ENCODE measurements at places on chromosomes 3 and 15. TPM values are rescaled to one million over a fixed set of nuclear protein-coding genes. Genes with fewer than 3 reads are reported as not detected.

DNA sequence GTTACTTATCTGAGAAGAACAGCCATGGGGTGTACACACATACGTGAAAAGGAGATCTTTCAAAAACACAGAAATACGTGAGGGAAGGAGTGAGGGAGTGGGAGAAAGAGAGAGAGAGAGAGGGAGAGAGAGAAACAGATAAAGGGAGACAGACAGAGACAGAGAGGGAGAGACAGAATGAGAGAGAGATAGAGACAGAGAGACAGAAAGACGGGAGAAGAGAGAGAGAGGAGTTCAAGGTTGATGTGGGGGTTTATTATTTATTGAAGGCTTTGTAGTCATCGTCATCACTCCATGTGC is 64.0 kb downstream of the CHST2 start:
- DNase-seq, result no peak

DNA sequence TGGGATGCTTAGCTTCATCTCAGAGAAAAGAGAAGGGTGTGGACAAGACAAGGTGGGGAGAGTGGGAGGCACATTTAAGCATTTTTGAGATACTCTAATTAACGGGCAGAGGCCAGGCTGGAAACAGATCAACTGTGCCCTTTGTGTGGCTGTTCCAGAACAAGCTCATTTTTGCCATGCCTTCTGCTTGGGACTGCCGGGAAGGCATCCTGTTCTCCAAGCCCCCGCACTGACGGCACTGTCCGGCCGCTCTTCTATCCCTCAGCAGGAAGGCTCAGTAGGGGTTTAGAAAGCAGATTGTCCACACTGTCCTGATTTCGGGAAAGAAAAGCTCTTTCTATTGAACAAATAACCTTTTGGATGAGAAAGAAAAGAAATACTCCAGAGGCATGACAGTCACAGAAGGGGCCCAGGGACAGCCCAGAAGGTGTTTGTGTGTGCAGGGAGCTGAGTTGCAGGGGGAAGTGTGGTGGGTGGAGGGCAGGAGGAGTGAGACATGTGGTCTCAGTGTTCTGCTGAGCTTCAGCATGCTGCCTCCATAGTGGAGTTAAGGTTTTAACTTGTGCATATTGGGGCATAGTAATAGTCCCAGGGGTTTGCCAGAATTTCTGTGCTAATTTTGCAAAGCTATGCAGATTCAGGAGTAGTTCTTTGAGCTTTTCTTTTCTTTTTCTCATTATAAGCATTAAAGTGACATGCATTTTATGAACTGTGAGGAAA is 27.3 kb downstream of the SV2B start:
- no peak for DNase-seq

DNA sequence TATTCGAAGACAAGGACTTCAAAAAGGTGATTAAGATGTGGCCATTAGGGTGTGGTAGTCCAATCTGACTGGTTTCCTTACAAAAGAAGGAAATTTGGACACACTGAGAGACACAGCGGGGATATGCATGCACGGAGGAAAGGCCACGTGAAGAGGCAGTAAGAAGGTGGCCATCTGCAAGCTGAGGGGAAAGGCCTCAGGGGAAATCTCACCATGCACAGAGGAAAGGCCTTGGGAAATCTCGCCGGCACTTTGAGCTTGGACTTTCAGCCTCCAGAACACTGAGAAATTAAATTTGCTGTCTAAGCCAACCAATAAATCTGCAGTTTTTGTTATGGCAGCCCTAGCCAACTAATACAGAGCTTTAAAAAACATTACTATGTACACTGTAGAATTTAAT is 78.8 kb downstream of the DLG1 start:
- no peak for DNase-seq

DNA sequence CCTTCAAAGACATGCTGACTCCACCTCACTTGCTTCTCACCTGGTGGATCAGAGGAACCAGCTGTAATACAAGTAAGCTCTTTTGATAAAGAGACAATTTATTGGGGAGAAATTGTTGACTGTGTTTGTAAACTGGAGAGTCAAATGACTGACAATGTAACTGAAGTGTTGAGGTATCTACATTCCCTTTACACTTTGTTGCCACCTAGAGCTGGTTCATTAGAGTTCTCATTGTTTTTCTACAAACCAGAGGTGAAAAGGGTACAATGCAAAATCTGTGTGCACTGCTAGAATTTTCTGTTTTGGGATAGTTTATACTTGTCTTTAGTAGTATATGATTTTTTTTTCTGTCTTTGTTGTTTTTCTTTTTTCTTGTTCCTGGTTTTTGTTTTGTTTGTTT is 8.7 kb upstream of the LRRC58 start:
- no peak for DNase-seq

GRCh38 chr3:61250784-61251173 is 473 bp downstream of the FHIT start:
- no peak for DNase-seq

DNA sequence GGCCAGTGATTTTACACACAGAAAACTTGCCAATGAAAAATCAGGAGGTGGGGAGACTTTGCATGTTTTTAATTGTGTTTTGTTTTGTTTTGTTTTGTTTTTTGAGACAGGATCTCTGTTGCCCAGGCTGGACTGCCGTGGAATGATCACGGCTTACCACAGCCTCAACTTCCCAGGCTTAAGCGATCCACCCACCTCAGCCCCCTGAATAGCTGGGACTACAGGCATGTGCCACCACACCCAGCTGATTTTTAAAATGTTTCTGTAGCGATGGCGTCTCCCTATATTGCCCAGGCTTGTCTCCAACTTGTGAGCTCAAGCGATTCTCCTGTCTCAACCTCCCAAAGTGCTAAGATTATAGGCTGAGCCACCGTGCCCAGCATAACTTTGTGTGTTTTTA is 46.0 kb downstream of the MEIS2 start:
- DNase-seq, result no peak

GRCh38 chr3:159800434-159801155 is 188.0 kb upstream of the IL12A start:
- no peak for DNase-seq

DNA sequence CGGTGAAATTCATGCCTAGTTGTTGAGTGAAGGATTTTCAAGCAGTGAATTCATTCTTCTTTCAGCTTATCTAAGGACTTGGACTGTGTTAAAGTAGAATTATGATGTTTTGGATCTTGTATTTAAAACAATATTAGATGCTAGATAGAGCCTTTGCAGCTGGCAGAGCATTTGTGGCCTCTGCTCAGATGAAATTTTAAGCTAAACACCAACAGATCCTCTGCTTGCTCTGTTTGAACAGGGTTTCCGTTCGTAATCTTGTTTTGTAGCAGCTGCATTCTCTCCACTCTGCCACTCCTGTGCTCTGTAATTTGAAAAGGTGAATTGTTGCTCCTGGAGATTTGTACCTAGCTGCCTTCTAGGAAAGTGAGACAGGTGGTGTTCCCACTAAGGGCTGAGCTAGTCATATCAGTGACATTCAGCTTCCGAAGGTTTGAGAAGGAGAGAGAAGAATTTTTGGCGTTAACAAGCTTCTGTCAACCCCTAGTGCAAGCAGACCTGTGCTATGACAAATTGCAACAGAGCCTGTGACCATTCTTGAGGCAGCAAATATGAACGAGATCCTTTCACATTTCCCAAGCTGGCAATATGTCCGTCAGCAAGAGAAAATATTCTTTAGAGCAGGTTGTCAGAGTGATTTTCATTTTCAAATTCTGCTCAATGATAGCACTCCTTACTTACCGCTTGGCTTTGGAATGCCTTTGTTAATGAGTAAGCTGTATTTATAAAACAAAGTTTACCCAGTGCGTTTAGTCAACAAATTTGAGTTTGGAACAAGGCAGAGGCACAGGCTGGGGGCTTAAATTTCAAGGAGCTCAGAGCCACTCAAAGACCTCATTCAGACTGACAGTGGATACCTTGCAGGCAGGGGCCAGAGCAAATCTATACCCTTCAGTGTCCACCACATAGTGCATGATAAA is 5.3 kb downstream of the CHST2 start:
- no peak for DNase-seq

GRCh38 chr15:101174152-101174920 is 77.5 kb downstream of the CHSY1 start:
- no peak for DNase-seq

GRCh38 chr3:54999159-54999558 is 71.3 kb upstream of the LRTM1 start:
- peak; percentile 60 for DNase-seq

DNA sequence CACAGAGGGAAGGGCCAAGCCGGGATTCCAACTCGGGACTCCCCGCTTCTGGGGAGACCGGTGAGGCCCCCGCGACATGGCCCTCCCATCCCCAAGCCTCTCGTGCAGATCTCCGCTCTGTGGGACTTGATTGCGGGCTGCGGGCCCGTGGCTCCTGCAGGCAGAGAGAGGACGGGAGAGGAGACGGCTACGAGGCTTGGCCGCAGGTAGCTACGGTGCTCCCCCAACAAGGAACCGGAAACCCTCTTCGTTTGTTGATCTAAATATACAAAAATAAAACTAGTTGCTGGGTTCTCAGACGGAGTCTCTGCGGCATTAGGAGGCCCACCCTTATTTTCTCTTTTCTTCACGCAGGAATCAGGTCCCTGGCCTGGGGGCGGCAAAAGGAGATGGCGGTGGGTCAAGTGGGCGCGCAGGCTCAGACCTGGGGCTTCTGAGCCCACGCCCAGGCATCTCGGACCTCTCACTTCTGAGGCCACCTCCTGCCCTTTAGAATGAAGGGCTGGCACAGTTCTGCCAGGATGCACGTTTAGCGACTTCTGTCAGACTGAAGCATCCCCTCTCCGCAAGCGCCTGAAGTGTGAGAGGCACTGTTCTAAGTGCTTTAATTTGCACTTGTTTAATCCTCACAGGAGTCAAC is 10.9 kb downstream of the GNB5 start:
- DNase-seq, result no peak

- DNase-seq, result no peak
These were observed 682.5 kb downstream of the GRM7 start for GRCh38 chr3:7543294-7543880.

- DNase-seq, result no peak
These were observed 525.1 kb downstream of the PDCD6IP start for GRCh38 chr3:34323517-34323916.

DNA sequence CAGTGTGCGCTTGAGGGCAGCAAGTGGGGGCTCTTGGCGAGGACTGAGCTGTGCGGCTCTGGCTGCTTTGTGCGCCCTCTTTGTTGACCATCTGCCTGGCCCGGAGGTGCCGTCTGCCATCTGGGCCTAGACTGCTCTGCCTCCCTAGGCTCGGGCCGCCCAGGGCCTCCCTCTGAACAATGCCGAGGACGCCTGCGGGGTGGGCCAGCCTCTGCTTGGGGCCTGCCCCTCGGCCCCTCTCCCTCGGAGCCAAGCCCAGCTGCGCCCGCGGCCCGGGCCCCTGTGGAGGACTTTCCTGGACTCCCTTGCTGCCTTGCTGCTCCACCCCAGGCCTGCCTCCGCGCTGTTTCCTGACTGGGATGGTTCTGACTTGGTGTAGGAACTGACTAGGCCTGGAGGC is 31.9 kb upstream of the SPSB4 start:
- no peak for DNase-seq

GRCh38 chr15:43957724-43958123 is 130.9 kb downstream of the WDR76 start:
- no peak for DNase-seq

The STAC gene
- 7.4 TPM for polyA plus RNA-seq

The UROC1 gene
- not detected for polyA plus RNA-seq

The HYAL1 gene
- 2.5 TPM for polyA plus RNA-seq

Measured in fibroblast of lung (primary cell).